Stimulated activated CD4-positive, alpha-beta T cell treated with anti-CD3 and anti-CD28 coated beads, Interleukin-1b, Interleukin-23, amount 100 ng/mL, for 1 hour (primary cell): ENCODE measurements at places on chromosomes 11 and 22.
A peak's percentile ranks its signal among the peaks of the same experiment; 100 is the strongest.

DNA sequence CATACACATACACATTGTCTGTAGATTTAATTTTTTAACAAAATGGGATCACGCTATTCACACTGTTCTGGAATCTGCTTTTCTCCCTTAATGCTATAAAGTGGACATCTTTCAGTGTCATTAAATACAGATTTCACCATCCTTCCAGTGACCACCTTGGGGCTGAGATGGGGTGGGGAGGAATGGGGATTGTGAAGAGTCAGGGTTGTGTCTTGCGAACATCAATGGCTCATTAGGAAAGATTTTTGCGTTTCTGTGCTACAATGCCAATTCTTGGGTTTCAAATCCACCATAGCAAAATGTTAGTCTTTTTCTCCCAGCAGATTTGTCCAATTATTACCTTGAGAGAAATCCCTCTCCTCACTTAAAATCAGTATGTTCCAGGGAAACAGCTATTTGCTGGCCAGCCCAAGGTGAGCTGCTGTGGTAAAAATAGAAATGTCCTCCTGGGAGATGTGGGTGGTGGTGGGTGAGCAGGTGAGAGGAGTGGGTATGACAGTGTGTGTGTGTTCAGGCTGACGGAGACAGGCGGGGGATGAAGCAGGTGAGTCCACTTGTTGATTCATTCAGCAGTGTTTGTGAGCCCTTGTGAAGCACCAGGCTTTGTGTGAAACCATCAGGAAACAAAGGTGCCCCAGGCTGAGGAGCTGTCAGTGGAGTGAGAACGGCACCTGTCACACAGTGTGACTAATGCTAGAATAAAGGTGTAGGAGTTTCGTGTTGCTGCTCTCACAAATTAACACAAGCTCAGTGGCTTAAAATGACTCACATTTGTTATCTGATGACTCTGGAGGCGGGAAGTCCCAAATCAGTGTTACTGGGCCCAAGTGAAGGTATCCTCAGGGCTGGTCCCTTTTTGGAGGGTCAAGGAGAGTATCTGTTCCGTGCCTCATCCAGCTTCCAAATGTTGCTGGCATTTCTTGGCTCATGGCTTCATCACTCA, 1.7 kb upstream of the CBX6 start:
- DNase-seq: peak; percentile 34

GRCh38 chr22:43824724-43825420, 12.8 kb upstream of the EFCAB6 start:
- no peak for DNase-seq

- no peak for DNase-seq
Observed at GRCh38 chr22:42805016-42805997, 51.8 kb downstream of the ARFGAP3 start.

DNA sequence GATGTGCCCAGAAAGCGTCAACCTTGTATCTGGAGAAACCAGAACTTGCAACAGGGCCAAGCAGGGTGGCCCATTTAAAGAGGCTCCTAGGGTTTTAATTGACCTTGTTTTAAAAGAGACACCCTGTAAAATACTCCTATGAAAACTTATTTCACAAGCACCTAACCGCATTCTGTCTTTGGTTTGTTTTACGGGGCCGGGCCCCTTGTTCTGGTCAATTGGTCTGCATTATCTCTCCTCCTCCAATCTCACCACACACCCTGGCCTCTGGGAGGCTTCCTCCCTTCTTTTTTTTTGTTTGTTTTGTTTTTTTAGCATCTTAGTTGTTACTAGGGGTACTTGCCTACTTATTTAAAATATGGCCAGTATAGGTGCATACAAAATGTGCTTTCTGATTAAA, 4.7 kb downstream of the EHF start:
- DNase-seq: no peak

DNA sequence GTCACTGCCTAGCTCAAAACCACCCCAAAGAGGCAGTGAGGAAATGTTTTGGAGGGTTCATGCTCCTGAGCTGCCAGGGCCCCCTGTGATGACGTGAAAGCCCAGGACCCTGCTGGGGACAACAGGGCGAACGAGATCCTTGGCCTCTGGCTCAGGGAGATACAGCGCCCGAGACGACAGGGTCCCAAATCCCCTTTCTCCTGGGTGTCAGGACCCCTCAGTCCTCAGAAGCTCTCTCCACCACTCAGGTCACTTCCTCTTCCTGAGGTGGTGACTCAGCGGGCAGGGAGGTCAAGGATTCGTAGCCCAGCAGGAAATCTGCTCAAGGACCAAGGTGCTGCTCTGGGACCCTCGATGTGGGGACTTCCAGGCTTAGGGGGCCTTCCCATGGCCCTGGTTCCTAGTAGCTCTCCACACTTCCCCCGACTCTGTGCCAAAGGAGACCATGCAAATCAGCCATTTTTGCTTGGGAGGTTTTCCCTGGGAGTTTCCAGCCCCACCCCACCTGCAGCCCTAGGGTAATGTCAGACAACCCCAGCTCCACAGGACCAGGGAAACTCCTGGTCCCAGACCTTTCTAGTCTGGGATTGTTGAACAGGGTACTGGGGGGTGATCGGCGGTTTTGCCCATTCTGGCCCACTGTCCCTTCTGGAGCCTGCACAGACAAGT, 12.8 kb downstream of the BCL9L start:
- no peak for DNase-seq

DNA sequence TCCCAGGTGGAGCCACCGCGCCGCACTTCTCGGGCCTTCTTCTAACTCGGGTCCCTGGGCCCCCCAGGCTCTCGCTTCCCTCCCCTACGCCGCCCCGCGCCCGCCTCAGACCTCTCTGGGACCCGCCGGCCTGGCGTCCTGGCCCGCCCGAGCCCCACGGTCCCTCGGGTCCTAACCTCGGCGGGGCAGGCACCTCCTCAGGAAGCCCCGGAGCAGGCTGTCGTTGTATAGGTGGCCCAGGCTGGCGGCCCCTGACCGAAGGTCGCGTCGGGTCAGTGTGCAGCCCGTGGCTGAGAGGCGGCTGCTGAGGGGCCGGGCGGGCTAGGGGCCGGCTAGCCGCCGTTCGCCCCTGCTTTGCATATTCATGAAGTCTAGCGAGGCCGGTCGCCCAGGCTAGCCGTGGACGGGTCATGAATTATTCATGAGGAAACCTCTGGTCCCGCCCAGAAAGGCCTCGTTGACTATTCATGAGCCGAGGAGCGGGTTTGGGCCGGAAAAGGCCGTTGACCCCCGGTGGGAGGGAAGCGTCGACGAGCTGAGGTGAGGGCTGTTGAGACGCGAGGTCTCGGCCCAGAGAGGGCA, at the start of gene HORMAD2:
TSS of gene HORMAD2 (plus strand) at position 513 of the 582 bp plus-strand sequence. CDS start 13,489 bp downstream, outside the sequence.
- no peak for DNase-seq

DNA sequence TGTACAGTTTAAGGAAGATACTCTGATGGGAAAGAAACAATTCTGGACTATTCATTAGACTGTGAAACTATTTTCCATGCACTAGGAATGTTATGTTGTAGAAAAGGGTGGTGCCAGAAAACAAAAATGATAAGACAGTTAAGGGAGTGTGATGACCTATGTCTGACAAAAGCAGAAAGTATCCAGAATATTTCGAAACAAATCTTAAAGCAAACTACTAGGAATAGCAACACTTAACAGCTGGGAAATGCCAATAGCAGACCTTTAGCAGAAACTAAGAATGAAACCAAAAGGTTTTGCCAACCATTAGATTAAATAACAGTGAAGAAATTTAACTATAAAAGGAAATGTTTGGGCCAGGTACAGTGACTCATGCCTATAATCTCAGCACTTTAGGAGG, 3.3 kb upstream of the ARHGAP20 start:
- DNase-seq: no peak

DNA sequence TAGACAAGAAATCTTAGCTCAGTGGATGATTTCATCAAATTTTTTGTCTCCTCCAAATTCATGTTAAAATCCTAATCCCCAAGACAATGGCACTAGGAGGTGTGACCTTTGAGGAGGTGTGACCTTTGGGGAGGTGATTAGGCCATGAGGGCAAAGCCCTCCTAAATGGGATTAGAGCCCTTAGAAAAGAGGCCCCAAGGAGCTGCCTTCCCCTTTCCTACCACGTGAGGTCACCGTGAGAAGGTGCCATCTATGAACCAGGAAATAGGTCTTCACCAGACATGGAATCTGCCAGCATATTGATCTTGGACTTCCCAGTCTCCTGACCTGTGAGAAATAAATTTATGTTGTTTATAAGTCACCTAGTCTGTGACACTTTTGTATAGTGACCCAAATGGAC, 138.7 kb downstream of the TRIM29 start:
- DNase-seq: no peak

DNA sequence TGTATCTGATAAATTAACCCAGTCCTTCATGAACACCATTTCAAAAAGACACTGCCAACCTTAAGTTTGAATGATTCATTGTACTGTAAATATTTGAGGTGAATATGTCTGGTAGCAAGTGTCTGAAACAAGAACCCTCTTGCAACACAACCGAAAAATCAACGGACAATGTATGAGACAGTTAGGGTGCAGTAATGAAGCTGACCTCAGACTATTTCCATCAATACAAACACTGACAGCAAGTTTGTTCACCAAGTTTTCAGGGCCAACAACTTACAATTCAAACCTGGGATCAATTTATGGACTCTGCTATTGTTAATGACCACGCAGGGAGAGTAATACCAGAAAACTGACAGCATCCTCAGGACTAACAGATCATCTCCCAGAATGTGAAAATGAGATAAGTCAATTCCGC, 126.3 kb downstream of the CADM1 start:
- no peak for DNase-seq

- peak; percentile 39 for DNase-seq
Observed at GRCh38 chr22:25235547-25236290, 16.3 kb downstream of the CRYBB2 start.

DNA sequence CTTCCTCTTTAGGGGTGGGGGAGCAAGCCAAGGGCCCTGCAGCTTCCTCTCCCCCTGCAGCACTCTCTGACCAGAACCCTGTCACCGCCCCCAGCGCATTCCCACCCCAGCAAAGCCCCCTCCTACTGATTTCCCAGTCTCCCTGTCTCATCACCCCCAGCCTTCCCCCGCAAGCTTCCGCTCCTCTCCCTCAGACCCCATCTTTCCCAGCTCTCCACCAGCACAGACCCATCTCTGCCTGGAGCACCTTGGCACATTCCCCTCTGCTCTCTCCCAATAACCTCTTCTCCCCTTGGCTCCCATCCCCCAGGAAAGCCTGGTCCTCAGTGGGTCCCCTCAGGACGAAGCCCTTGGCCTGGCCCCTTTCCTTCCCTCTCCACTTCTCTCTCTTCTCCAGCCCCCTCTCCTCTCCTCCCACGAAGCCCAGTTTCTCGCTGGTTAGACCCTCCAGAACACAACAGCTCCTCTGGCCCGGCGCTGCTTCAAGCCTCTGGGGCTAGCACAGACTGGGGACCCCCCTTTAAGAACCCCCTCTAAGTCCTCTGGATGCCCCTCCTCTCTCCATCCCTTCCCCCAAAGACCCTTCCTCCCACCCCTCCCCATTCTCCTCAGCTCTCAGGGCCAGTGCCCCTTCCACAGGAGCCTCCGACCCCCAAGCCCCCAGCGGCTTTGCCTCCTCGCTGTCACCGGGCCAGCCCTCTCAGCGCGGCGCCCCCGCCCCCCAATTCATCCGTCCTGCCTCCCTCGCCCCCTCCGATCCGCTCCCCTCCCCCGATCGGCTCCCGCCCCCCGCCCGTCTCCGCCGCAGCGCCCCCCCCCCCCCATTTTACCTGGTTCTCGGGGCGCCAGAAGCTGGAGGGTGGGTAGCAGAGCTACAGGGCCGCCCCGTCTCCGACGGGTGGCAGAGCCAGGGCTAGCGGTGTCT, 594 bp downstream of the NRXN2 start:
- no peak for DNase-seq

- DNase-seq: no peak
Observed at GRCh38 chr11:113623114-113623513, 83.0 kb downstream of the TMPRSS5 start.

DNA sequence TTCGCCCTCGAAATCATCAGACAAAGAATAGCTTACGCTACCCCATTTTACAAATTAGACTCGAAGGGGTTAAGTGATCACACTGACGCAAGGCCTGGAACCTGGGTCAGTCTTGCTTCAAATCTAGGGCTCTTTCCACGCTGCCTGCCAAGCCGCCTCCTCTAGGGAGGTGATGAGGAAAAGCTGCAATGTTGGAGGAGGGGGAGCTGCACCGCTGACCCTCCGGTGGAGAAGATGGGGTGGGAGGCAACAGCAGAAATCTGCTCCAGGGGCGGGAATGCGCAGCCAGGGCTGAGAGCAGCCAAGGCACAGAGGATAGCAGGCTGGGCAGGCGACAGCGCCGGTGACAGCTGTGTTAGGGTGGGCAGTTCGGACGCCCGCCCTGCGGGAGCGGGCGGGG, 595 bp downstream of the SYVN1 start:
- DNase-seq: no peak

DNA sequence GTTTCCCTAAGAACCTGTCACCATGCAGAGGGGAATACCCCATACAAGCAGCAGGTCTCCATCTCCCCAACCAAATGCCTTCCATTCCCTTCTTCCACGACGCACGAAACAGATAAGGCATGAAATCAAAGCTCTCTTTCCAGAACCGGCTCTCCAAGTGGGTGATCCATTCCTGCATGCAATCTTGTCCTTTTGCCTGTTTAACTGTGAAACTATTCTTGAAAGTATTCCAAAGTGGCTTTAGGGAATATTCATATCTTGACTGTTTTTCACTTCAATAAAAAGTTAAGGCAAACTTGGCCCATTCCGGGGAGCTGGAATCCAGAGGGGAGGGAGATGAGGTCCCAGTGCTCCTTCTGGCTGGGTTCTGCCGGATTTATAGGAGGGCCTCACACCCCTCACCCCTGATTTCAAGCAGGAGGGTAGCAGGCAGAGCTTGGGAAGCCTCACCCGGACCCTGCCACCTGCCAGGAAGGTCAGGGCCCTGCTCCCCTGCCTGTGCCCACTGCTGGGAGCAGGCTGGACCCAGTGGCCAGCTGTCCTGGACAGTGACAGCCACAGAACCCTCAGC, 60.9 kb downstream of the SCGB1A1 start:
- DNase-seq: no peak

DNA sequence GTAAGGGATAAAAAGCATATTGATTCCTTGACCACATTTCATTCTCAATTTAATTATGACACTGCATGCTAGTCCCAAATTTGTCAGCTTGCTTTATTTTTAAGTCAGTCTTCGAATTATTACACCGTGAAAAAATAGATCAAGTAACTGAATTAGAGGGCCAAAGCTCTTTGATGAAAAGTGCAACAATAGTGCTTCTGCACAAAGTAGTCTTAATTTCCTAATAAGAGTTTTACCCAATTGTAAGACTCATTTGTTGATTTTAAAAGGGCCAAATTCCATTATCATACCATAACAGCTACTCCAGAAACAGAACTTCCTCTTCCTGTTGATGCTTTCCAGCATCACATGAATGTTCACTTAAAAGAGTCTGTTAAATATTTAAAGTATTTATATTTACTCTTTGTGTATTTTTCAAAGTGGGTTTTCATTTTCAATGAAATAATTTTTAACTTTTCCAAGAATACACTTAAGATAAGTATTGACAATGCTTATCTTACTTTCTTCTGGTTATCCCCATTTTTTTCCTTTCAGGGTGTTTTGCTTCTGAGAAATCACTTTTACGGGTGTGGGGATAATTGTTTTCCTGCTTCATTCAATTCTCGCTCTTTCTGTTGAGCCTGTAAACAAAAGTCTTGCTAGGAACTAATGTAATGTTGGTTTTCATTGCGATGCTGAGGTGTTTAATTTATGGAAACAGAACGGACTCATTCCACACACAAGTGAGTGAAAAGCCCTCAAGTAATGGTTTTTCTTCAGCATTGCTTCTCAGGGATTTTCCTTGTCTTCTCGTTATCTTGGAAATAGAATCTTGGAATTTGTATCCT, 2.1 kb downstream of the ARHGEF12 start:
- DNase-seq: no peak
